OCI-LY7 (cell line): ENCODE measurements at places on chromosomes 4 and X. TPM values are rescaled to one million over a fixed set of nuclear protein-coding genes. Genes with fewer than 3 reads are reported as not detected.

DNA sequence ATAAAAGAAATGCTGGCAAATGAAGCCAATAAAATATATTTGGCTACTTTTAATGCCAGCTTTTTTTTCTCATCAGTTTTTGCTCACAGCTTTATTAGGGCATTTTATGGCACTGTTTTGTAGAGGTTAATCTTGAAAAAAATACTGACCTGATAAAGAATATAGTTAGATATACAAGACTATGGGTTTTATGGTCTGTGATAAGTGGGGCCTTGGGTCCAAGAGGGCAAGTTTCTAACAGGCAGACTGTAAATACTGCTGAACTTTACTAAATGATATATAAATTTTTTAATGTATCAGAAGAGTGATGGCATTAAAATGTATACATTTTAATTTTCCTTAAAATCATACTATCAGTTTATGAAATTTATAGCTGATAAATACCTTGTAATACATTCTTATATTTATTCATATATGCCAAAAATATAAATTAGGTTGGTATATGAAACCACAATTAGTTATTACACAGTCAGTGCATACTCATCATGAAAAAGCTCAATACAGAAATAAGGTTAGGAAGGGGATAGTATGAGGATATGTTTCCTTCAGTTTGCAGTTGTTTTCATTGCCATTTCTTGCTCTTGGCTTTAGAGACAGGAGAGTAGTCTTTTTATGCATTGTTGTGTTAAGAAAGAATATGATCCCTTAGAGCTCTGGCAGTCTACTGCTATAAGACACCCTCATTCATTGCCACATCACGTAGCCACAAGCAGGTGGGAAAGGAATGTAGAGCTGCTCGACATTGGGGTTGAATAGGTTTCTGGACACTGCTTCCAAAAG lies 146.6 kb downstream of the TLL1 start:
- no peak for DNase-seq

GRCh38 chr4:153005899-153006381 lies 69.8 kb downstream of the FHDC1 start:
- DNase-seq, result no peak

DNA sequence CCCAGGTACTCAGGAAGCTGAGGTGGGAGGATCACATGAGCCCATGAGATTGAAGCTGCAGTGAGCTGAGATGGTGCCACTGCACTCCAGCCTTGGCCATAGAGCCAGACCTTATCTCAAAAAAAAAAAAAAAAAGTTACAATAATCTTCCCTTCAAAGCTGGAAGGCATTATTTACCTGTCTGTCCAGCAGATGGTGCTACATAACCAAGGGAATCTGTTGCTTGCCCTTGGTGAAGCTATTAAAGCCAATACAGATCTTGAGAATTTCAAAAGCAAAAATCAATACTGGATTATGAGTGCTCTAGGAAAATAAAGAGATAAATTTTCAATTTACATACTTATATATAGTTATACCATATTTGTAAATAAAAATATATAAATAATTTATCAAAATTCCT lies 25.9 kb downstream of the PKD2 start:
- DNase-seq, result peak; percentile 65

- no peak for DNase-seq
These were observed 43.2 kb downstream of the HAND2 start for GRCh38 chr4:173486714-173487392.

DNA sequence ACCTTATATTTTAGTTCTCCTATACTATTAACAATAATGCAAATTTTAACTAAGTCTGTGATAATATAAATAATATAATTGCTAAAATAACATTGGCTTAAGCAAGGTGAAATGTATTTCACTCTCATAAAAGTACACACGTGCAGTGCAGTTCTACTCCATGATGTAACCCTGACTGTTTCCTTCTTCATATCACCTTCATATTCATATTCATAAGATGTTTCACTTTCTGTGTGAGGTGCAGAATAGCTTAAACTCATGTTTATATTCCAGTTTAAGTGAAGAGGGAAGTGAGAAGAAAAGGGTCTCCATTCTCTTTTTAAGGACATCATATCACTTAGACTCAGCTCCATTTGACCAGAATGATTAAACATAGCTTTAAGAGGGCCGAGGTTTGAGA lies 1810.0 kb upstream of the PCDH10 start:
- no peak for DNase-seq

DNA sequence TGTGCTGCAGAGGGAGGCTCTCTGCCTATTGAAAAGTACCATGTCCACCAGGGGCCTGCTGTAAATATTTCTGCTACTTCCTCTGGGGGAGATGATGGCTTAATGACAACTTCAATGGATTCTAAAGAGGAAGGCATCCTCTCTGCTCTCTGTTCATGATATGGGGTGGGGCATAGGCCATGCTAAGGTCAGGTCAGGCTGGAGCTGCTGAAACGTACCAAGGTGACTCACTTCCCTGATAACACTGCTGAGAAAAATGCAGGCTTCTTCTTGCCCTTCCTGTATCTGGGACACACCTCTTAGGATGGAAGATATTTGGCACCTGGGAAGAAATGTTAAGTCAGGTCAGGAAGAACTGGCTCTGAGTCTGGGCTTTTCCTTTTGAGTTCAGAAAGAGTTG lies 31.5 kb downstream of the HS3ST1 start:
- DNase-seq, result no peak

- no peak for DNase-seq
These were observed 20.2 kb downstream of the CYP2U1 start for GRCh38 chr4:107951551-107951950.

GRCh38 chr4:129394635-129395034 lies 298.7 kb downstream of the C4orf33 start:
- no peak for DNase-seq

DNA sequence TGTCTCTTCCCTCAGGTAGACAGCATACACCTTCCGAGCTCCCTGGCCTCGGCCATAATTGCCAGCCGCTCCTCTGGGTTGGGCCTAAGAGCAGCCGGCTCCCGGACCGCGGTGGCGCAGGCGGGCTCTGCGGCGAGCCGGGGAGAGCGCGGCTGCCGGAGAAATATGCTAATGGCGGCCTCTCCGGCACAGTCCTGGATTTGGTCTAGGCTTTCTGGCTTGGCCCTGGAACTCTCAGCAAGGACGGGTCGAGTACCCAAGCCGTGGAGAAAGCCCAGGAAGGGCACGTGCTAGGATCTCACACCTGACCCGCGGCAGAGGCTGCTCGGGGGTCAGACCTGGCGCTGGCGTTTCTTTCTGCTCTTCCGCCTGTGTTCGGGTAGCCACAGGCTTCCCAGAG lies 18.6 kb upstream of the ZIC3 start:
- no peak for DNase-seq

GRCh38 chrX:73647212-73647611 lies 84.2 kb downstream of the CHIC1 start:
- DNase-seq, result no peak

The C4orf46 gene
- total RNA-seq, result 23.9 and 28.9 TPM in 2 replicates

The PLK4 gene
- total RNA-seq, result 68.3 and 91.0 TPM in 2 replicates

The CPZ gene
- not detected in 2 replicates for total RNA-seq

The GC gene
- total RNA-seq, result not detected in 2 replicates

The SATL1 gene
- total RNA-seq, result 0.17 TPM in 1 of 2 replicates, not detected in the other

The REPS2 gene
- 3.8 and 4.0 TPM in 2 replicates for total RNA-seq

The CD99 gene
- 117 and 119 TPM in 2 replicates for total RNA-seq

The MAGED4 gene
- total RNA-seq, result 4.9 and 6.6 TPM in 2 replicates

The SPOCK3 gene
- total RNA-seq, result not detected in 2 replicates
